ENCODE measurements at places on chromosomes 11 and 22.

DNA sequence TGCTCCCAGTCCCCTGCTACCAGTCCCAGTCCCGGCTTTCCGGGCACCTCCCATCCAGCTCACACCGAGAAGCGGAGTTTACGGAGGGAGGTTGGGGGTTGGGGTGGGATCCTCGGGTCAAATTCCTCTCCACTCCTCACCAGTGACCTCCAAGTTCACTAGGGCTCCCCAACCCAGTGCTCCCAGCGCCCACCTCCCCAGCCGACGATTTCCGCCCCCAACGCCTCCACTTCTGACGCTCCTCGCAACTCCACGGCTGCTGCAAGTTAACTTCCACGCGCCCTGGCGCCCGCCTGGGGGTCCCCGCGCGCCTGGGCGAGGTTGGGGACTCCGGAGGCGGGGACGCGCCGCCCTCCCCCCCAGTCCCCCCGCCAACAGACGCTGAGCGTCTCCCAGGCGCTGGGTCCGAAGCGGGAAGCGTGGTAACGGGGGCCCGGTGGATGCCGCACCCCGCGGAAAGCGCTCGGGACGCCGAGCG, 526 bp downstream of the TPST2 start:
- no peak for DNase-seq

DNA sequence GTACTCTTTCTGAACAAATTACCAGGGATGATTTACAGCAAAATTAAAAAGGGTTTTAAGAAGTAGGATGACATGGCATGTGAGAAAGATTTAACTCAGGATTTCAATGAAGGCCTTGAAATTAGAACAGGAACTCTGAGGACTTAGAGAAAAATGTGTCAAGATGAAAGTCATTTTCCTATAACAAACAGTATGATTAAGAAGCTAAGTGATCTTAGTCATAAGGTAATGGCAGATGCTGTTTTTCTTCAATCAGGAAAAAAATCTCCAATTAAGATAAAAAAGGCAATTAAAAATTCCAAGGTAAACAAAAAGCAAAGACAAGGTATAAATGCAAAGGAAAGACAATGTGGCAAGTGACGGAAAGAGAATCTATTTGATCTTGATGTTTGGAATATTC, 73.5 kb downstream of the GAB2 start:
- DNase-seq = no peak

DNA sequence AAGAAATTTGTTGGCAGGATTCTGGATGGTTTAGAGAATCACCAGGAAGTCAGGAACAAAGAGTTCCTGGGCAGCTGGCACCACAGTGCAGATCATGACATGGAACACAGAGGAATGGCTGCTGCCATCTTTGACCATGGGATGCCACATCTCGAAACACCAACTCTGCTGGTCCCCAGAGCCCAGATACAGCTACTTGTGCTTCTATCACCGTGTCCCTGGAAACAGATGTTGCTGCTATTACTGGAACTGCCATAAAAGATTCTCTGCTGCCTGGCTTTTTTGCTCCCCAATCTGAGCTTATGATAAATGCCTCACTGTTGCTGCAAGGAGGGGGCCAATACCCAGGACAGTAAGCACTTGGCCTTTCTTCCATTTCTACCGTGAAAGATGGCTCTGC, 185.2 kb downstream of the CSNK2A3 start:
- no peak for DNase-seq

DNA sequence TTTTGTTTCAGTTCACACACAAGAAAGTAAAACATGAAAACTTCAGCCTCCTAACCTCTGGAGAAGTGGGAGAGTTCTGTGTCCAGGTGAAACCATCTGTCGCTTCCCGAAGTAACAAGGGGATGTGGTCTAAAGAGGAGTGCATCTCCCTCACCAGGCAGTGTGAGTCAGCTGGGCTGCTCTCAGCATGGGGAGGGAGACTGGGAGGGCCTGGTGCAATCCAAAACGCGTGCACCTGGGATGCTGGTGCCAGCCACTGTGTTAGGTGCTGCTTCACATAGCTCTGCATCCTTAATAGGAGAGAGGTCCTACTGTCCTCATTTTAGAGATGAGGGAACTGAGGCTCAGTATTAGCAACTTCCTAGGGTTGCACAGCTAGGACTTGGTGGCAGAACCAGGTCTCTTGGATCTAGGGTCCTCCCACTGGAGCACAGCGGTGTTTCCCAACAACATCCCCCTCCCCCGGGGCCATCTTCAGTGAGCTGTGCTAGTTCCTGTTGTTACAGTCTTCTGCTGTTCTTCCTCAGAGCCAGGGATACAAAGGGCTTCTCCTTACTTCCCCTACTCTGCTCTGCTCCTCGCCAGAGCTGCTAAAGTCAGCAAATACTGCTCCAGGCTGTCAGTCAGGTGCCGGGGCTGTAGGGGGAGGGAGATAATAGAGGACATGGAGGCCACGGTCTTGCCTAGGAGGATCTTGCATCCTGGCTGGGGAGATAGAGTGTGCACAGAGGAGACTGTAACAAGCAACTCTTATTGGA, 8.0 kb downstream of the IL10RA start:
- DNase-seq = no peak

DNA sequence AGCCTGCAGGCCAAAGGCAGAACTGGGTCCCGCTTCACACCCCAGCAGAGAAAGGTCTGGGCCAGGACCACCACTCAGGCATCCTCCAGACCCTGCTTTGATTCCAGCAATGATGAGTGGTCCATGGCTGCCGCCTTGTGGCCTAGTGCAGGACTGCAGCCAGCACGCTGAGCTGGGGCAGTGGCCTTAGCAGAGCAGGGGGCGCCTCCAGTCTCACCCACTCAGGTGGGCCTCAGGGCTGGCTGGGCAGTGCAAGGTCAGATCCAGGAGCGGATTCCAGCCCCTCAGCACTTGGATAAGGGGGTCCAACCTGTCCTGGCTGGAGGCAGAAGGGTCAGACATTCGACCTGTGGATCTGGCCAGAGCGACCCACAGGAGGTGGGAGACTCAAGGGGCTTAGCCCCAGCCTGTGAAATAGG, 9.6 kb upstream of the PDE2A start:
- no peak for DNase-seq

DNA sequence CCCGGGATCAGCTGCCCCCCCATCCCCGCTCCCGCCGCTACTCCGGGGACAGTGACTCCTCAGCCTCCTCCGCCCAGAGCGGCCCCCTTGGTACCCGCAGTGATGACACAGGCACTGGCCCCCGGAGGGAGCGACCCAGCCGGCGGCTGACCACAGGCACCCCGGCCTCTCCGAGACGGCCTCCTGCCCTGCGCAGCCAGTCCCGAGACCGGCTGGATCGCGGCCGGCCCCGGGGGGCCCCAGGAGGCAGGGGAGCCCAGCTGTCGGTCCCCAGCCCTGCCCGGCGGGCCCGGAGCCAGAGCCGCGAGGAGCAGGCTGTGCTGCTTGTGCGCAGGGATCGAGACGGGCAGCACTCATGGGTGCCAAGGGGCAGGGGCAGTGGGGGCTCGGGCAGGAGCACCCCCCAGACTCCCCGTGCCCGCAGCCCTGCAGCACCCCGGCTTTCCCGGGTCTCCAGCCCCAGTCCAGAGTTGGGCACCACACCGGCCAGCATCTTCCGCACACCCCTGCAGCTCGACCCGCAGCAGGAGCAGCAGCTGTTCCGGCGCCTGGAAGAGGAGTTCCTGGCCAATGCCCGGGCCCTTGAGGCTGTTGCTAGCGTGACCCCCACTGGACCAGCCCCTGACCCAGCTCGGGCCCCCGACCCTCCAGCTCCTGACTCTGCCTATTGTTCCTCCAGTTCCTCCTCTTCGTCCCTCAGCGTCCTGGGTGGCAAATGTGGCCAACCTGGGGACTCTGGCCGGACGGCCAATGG, 3.9 kb downstream of the RASL10A start:
- no peak for DNase-seq

- no peak for DNase-seq
Measured at GRCh38 chr11:100734743-100735527, 47.8 kb downstream of the ARHGAP42 start.

- DNase-seq = no peak
Measured at GRCh38 chr22:22348815-22349454, 104.3 kb downstream of the VPREB1 start.

GRCh38 chr11:12802418-12803085, 128.3 kb downstream of the TEAD1 start:
- peak; percentile 17 for DNase-seq

- DNase-seq = no peak
Measured at GRCh38 chr22:36781656-36782627, 6.0 kb upstream of the IFT27 start.

DNA sequence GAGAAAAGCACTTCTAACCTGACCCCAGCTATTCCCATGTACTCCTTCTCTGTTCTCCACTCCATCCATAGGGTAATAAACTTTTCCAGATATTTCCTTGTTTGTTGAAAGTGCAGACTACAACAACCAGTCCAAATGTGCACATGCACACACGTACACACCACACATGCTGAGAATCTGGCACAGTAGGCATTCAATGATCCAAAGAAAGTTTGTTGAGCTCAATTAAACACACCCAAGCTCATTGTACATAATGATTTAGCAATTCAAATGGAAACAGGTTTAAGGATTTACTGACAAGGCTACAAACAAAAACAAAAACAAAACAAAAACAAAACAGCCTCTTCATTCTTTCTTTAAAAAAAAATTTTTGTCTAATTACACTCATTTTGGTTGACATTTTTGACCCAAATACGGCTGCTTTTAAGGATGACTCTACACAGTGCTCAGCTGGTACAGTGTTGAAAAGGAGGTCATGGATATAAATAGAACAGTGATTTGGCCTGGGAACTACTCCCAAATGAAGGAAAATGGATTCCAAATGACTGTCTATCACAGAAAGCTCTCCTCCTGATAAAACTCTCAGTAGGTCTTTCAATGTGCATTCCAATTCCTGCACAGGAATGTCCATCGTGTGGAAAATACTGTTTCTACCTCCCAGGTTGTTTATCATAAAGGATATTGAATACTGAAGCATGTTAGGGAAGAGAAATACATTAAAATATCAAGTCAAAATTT, 232.2 kb downstream of the GUCY1A2 start:
- no peak for DNase-seq

DNA sequence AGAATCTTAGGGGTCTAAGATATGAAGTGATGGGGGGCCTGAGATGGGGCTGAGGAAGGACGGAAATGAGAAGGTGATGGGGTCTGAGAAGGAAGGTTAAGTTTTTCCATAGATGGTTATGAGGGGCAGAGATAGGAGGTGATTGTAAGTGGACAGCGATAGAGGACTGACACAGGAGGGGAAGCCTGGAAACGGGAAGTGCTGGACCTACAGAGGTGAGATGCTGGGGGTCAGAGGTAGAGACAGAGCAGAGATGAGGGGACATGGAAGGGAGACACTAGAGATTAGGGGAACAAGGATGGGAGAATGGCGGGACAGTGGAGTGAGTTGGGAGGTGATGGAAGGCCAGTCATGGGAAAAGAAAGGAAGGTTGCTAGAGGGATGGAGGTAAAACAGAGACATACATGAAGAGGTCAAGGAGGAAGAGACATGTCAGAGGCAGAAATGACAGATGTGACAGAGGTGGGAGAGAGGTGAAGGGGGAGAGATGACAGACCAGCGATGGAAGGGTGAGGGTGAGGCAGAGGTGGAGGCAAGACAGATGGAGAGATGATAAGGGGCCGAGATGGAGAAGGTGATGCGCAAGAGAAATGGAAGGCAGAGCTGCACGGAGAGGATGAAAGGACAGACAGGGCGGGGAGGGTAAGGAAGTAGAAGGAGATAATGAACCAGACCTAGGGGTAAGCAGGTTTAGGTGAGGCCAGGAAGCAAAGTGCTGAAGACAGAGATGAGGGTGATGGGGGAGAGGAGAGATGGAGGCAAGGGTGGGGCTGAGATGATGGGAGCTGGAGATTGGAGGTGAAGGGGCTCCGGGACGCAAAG, 50.8 kb downstream of the SLC22A12 start:
- no peak for DNase-seq

GRCh38 chr11:106442032-106442431, 364.6 kb downstream of the AASDHPPT start:
- DNase-seq = no peak

GRCh38 chr11:8826901-8827560, 84.0 kb upstream of the AKIP1 start:
- no peak for DNase-seq

DNA sequence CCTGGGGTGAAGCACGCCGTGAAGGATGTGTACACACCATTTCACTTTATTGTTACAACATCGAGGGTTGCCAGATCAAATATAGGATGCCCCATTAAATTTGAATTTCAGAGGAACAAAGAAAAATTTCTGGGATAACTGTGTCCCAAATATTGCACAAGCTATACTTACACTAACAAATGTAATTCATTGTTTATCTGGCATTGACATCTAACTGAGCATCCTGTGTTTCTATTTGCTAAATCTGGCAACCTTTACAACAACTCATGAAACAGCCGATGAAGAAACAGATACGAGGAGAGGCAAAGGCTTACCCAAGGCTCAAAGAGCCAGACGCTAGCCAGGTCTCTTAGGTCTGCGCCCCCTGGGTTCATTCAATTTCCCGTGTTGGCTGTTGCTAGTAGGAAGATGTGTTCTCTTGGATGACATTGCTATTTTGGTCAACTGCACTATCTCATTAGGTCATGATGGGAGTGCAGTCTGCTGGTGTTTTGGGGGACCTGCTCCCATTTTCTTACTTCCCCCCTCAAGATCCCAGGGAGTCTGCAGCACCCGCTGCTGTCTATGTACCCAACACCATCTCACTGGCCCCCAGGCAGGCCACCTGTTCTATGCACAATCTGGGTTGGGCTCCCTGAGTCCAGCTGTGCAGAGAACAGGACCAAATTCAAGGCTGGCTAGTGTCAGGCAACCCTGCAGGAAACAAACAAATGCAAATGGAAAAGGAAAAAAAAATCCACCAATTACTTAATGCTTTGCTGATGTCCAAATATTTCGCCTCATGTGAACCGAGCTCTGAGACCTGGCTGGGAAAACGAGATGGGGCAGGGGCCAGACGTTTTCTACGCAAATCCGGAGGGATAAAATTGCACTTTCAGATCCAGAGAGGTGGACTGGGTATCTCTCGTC, 560.9 kb downstream of the MIAT start:
- no peak for DNase-seq

DNA sequence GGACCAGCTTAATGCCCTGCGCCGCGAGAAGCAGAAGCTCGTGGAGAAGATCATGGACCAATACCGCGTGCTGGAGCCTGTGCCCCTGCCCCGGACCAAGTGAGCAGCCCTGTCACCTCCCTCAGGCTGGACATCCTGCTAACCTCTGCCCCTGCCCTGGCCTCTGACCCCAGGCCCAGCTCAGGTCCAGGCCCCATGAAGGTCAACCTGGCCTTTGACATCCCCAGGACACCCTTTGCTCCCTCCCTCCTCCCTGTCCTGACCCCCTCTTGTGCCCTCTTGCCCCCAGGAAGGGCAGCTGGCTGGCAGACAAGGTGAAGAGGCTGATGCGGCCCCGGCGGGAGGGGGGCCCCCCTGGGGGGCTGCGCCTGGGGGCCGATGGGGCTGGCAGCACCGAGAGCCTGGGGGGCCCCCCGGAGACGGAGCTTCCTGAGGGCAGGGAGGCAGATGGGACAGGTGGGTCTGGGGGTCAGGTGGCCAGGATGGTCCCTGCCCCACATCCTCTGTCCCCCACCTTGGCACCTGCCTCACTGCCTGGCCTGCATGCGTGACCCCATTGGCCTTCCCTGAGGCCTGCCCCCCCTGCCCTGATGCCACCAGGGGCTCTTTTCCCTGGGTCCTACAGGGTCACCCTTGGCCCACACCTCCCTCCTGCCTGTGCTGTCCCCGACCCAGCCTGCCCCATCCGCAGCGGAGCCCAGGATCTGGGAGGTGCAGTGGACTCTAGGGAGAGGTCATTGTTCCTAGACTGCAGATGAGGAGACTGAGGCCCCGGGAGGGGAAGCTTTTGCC, 5.1 kb upstream of the RPS6KA4 start:
- DNase-seq = no peak
